ENCODE measurements at places on chromosomes 16 and 17.

DNA sequence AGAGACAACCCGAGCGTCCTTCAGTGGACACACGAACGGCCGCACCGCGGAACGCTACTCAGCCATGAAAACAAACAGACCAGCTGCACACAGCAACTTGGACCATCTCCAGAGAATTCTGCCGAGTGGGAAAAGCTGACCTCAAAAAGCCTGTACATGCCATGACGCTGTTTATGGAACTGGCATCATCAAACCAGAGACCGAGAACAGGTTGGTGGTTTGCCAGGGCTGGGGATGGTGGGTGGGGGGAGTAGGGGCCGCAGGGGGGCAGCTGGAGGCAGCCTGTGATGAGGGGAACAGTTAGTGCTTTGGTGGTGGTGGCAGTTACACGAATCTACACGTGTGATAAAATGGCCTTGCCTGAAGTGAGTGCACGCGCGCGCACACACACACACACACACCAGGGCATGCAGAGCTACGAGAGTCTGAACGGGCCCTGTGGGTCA, 169.8 kb downstream of the LAT start:
- DNase-seq: no peak

GRCh38 chr17:18138065-18138749, 29.7 kb downstream of the MYO15A start:
- DNase-seq: no peak

DNA sequence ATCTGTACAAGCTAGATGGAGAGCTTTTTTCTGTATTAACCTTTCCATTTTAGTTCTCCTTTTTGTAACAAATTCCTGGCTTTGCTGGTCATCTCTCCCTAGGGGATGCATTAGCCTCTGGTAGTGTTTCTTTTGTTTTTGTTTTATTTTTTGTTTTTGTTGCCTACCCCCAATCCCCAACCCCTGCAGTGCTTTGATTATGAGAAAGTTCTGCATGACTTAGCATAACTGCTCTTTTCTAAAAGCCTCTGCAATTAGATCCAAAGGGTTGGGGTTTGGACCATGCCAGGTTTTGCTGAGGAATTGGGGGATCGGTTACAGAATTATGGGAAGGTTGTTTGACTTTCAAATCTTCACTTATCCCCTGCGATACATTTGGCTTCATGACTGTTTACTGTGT, 98.2 kb downstream of the ADAMTS18 start:
- DNase-seq: no peak

DNA sequence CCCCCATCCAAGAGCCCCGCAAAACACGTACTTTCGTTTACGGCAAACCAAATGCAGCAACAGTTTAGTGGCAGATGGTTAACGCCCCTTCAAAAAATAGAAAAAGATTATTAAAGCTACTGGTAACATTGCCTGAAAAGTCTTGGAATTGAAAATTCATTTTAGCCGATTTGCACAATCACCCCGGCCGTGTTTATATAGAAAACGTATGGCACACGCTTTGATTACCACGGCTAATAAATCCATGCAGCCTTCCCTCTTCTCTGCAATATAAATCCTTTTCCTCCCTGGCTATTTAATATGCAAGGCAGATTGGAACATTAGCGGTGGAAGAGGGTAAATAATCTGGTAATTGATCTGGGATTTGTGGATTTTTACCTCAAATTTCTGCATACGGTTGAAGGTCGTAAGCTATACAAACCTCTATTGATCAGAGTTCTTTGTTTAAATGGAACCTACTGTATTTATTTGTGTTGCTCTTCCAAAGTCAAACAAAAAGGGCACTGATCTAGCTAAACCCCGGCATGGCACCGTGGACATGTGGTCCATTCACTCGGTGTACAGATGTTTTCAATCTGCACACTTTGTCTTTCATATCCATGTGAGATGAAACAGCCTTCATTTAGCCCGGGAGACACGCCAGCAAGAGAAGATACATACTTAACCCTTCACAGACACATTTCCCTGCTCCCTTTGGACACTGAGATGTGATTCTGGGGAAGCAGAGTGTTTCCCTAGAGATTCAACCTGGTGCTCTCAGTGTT, 238.1 kb upstream of the MAF start:
- no peak for DNase-seq

- DNase-seq: no peak
These were observed 1.4 kb downstream of the MTSS2 start for GRCh38 chr16:70684146-70685060.

- no peak for DNase-seq
These were observed 115.1 kb downstream of the PRKCB start for GRCh38 chr16:23950898-23951297.

- DNase-seq: no peak
These were observed 474 bp downstream of the CBX8 start for GRCh38 chr17:79796444-79796762.

- no peak for DNase-seq
These were observed 78.2 kb downstream of the CRISPLD2 start for GRCh38 chr16:84897911-84898377.

DNA sequence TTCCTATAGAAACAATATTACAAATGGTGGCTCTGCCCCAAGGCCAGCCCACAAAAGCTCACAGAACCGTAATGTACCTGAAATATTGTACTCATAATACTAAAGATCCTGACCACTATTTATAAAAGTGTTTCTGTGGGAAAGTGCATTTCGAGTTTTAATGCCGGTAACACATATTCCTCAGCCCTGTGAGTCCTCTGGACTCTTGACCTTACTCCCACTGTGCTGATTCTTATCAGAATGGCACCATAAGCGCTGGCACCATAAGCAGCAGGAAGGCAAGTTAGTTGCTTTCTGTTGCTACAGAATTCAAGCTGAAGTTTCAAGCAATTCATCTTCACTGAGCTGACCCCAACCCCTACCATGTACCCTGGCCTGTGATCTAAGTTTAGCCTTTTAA, 36.4 kb upstream of the MED13 start:
- DNase-seq: no peak

DNA sequence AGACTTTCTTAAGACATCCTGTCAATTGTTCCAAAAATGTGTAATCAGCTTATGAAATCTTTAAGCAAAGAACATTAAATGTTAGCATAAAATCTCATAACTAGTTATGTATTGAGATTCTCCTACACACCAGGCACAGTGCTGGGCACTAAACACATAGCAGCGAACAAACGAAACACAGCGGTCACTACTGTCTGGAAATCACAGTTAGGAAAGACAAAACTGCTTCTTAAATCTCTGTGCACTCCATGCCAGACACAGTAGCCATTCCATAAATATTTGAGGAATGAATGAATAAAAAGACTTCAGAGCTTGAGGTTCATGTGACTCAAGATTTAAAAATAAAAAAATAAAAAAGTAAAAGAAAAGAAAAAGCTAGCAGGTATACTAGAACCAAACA, 20.1 kb downstream of the TOX3 start:
- DNase-seq: no peak

DNA sequence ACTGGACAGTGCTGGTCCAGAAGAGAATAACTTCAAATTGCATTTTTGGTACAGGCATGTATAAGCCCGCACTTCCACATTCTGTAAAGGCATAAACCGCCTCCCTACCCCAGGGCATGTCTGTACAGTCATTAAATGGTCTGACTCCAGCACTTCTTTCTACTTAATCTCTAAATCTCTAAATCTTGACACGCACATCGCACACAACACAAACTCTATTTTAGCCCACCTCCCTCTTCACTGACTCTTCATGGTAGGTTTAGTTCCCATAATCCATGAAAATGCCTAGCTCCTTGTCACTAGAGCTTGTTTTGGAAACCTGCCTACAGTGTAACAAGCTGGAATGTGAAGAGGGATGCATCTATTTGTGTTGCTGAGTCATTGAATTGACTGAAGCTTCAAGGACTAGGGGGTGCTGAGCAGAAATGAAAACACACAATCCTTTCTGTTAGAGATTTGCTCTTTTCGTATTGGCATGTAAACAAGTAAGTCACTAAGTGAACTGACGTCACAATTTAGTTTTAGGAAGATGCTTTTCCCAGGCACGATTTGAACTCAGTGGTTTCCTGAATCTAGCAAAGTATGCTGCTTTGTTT, 1.6 kb upstream of the DUSP14 start:
- DNase-seq: peak; percentile 64

DNA sequence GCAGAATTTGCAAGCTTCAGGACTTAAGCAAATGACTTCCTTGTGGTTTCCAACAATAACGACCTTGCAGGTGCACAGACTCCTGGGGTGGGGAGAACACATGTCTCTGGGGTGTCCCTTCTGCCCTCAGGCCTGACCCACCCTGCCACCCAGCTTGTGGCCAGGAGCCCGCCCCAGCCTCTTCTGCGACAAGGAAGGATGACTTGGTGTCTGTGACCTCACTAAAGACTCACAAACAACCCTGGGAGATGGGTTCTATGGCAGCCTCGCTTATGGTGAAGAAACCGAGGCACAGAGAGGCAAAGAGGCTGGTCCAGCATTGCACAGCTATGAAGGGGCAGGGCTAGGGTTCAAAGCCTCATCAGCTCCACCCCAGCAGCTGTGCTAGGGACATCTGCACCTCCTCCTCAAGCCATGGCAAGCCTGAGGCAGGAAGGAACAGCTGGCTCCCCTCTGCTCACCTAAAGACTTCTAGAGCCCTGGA, 2.6 kb downstream of the ATP2A3 start:
- DNase-seq: peak; percentile 37

GRCh38 chr17:81309140-81309858, 14.2 kb upstream of the SLC38A10 start:
- no peak for DNase-seq

- no peak for DNase-seq
These were observed 32.2 kb downstream of the CHP2 start for GRCh38 chr16:23786964-23787561.

DNA sequence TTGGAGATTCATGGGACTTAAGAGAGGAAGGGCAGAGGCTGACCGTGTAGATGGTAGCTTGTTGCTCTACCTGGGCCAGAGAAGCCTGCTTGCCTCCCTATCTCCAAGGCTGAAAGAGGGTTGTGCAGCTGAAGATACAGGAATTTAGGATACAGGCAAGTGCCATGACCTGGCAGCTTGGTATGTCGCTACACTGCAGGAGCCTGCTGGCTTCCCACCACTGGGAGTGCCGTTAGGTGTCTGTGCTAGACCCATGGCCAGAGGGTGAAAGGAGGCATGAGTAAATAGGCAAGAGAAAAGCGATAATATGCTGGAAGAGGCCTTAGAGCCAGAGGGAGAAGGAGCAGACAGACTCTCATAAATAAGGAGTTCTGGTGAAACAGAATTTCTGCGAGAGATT, 10.6 kb downstream of the NAA60 start:
- DNase-seq: no peak

- no peak for DNase-seq
These were observed 29.4 kb upstream of the DDX52 start for GRCh38 chr17:37672548-37673078.

- DNase-seq: no peak
These were observed 1.3 kb upstream of the DNAH2 start for GRCh38 chr17:7715936-7716886.

GRCh38 chr17:35243561-35244340, 879 bp downstream of the SLFN5 start:
- peak; percentile 48 for DNase-seq

DNA sequence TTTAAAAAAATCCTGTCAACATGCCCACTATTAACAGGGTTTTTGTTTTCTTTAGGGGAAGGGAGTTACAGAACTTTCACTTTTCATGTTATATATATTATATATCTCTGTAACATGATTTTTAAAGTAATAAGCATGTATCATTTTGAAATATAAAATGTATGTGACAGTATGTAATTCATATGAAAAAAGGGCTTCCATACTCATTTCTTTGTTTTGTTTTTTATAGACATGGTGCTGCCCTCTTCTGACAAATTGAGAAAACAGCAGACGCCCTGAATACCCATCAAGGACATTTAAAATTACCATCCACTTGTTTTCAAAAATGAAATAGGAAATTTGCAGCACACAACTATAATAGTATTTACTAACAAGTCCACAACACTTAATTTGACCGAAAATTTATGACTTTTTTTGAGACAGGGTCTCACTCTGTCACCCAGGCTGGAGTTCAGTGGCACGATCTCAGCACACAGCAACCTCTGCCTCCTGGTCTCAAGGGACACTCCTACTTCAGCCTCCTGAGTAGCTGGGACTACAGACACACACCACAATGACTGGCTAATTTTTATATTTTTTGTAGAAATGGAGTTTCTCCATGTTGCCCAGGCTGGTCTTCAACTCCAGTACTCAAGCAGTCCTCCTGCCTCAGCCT, 30.4 kb downstream of the CFDP1 start:
- no peak for DNase-seq

- no peak for DNase-seq
These were observed 203.6 kb upstream of the CACNG3 start for GRCh38 chr16:24052329-24053098.

DNA sequence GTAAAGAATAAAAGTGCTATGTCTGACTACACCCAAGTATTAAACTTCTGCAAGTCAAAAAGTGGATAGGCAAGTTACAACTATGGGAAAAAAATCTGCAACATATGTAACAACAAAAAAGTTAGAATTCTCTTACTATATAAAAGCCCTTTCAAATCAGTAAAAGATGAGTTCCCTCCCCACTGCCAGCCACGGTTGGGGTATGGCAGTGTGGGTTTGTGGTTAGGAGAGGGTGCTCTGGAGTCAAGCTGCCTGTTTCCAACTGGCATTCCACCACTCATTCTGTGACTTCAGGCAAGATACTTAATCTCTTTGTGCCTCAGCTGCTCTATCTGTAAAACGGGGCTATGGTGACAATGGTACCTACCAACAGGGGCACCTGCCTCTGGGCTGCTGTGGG, 26.6 kb upstream of the MFSD6L start:
- no peak for DNase-seq

GRCh38 chr17:81867170-81867990, 3.8 kb downstream of the ARHGDIA start:
- DNase-seq: no peak

DNA sequence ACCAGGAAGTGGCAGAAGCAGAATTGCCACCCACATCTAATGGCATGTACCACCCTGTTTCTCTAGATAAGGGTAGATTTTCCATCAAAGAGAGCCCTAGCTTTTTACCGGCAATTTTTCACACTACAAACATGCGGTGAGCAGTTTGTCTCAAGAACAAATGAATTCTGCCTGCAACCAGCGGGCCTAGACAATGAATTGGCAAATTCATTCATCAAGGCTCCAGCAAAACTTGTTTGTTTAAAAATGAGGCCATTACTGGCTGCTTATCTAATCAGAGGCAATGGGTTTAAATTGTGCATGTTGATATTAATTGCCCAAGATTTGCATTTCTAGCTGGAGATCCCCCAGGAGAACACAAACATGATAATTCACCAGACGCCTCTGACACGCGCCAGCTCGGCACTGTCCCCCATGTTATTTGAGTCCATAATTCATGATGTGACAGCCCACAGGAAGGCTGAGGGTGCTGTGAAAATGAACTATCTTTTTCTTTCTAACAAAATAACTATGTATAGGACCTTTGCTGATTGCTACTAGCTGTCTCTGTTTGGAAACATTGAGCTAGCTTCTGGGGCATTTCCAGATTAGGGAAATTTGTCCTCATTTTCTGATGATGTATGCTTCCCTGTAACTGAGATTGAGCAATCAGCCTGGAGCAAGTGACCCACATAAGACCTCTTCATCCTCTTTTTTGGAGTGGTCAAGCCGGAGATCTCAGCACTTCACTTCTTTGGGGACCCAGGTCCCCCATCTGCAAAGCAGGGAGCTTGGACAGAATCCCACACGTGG, 80.8 kb downstream of the CNGB1 start:
- no peak for DNase-seq

GRCh38 chr16:8649829-8650554, 24.4 kb upstream of the ABAT start:
- no peak for DNase-seq

Data from NCI-H1417 (cell line).